ENCODE measurements at places on chromosomes 1 and 21.

- DNase-seq: no peak
These were observed 562 bp downstream of the DYNLT5 start for GRCh38 chr1:66752671-66753371.

GRCh38 chr1:95475686-95476457 lies 241.9 kb downstream of the RWDD3 start:
- no peak for DNase-seq

DNA sequence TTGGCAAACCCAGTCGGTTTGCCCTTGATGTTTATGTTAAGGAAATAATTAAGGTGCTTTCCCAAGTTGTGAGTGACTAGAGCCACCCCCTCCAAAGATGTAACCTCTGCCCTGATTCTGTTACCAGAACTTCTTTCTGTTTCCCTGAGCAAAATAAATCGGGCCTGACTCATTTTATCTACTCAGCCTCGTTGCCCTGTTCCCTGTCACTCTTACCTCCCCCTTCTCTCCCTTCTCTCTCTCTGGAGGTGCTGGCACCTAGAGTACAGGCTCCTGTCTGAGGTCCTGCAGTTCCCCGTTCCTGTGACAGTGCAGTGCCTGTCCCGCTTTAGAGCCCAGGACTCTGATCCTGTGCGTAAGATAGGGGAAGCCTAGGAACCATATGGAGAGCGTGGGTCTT lies 35.4 kb downstream of the CXADR start:
- no peak for DNase-seq

DNA sequence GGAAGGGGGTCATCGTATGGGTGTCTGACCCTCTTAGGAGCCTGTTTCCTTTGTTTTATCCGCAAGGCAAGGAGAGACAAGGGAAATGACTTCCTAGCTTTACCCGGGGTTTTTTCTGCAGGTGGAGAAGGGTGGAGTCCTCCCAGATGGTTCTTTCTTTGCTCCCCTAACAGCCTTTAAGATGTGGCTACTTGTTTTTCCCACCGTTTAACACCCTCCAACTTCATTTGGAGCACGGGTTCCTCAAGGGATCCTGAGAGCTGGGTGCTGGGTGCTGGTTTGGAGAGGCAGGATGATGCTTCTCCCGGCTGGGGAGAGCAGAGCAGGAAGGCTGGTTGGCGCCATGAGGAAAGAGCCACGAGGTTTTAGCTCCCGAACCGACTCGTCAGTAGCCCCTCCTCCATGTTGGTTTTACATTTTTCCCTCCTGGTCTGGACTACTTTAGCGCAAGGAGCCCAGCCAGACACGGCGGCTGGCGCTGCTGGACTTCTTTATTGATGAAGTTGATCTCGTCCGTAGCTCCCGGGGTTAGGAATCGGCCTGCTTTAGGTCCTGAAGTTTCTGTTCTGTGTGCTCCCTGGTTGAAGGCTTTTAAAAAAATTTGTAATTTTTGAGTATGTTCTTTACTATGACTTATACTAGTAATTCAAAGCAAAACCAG lies 1.4 kb downstream of the UCK2 start:
- peak; percentile 86 for DNase-seq

- peak; percentile 16 for DNase-seq
These were observed 1.7 kb downstream of the SEMA6C start for GRCh38 chr1:151144474-151145303.

DNA sequence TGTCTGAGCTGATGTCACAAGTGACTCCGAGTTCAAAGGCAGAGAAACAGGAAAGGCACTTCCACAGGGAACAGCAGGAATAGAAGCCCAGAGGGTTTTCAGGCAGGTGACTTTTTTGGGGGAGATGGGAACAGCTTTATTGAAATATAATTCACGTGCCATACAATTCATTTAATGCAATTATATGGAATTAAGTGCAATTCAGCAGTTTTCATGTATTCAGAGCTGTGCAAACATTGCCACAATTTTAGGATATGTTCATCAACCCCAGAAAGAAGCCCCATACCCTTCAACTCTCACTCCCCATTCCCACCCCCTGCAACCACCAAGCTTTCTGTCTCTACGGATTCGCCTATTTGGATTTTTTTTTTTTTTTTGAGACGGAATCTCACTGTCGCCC lies 17.0 kb downstream of the KCNAB2 start:
- DNase-seq: no peak

DNA sequence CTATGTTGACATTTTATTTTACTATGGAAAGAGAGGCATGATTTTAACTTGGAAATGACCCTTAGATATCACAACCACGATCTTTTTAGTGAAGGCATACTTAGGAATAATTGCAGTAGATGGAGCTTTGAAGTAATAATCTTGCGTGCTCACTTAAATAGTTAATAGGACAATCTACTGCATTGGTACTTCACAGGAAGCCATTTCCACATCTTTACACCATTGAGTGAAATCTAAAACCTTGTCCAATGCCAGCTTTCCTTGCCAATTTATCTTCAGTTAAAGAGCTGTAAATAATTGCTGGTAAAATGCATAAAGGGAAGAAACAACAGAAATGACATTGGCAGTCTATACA lies 586.3 kb downstream of the ADGRL2 start:
- DNase-seq: no peak

GRCh38 chr1:230892018-230892491 lies 23.7 kb upstream of the C1orf198 start:
- no peak for DNase-seq

DNA sequence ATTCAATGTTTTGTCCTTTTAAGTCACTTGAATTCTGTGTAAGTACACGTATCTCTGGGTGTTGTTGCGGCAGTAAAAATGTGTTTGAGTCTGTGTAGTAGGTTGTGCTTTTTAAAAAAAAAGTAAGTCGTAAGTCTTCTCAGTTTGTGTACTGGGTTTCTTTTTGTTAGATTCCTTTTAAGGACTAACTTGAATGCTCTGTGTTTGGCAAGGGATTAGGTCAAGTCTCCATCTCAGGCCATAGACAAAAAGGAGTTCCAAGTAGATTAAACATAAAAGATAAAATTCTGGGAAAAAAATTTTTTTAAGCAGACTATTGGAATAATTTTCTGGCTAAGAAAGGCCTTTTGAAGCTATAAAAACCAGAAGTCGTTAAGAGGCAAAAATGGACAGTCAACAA lies 113.1 kb downstream of the ATP5PO start:
- no peak for DNase-seq

GRCh38 chr1:152495066-152495675 lies 15.4 kb upstream of the LCE5A start:
- DNase-seq: no peak

DNA sequence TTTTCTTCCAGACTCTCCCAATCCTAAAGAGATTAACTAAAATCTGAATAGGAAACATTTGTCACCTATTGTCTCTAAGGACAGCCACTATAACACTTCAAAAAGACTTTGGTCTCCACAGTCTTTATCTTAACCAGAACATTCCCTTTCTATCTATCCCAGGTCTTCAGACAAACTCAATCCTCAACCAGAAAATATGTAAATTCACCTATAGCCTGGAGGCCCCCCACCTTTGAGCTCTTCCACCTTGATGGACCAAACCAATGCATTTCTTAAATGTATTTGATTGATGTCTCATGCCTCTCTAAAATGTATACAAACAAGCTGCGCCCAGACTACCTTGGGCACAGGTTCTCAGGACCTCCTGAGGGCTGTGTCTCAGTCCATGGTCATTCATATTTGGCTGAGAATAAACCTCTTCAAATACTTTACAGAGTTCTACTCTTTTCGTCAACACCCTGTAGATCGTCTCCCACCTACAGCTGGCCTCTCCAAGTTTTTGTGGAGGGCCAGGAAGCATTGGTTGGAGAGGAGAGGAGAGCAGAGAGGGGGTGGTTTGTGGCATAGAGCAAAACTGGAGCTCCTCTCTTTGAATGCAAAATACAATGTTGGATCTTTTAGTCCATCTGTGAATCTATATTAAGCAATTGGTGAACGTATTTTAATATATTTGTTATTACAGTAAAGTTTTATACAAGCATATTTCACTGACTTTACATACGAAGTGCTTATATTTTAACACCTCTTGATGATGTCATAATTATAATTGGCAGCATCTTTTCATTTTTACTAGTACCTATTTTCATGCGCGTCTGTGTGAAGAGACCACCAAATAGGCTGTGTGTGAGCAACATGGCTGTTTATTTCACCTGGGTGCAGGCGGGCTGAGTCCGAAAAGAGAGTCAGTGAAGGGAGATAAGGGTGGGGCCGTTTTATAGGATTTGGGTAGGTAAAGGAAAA lies 230.7 kb upstream of the DUSP10 start:
- DNase-seq: no peak

DNA sequence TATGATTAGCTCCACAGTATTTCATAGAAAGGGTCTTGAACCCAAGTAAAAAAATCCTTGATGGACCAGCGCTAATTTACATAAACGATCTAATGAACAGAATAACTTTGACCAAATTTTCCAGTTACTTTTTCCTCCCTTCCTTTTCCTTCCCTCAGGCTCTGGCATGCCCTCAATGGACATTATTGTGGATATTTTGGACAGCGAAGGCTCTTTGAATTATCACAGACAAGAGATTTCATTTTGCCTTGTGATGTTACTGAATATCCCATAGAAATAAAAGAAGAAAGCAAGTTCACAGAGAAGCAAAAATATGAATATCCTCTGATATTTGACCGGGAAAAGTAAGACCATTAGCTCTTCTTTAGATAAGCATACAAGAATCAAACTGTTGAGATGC lies 60.3 kb upstream of the EXO1 start:
- no peak for DNase-seq

DNA sequence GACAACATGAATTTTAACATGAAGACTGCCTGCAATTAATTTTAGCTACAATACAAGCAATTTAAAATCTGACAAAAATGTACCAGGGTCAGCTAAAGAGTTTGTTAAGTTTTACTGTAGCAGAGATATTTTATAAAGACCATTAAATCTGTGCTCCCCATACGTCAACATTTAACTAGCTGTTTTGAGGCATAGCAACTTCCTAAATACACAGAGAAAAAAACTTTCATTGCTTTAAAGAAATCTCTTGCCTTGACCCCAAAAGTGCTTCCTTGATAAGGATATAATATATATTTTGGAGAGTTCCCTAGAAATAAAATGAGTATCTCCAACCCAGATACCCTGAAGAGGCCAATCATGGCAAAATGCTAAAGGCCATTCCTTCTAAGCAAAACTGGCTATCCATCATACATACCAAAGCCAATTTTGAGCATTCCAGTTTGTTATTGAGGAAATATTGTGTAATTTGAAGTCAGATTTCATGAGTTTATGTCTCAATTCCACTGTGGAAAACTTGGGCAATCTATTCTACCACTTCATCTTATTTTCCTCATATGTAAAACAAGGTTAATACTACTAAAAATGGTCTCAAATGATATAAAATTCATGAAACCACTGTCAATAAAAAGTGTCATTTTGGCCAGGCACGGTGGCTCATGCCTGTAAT lies 19.1 kb downstream of the ASPM start:
- DNase-seq: peak; percentile 49
